G401 (cell line): ENCODE measurements at places on chromosomes 3 and 15. TPM values are rescaled to one million over a fixed set of nuclear protein-coding genes. Genes with fewer than 3 reads are reported as not detected.

PLA2G4D gene
- total RNA-seq: 0.43 and 0.61 TPM in 2 replicates

SI gene
- total RNA-seq: not detected in 2 replicates

TTLL13 gene
- total RNA-seq: not detected in 2 replicates

WDR72 gene
- not detected in 2 replicates for total RNA-seq

CHSY1 gene
- 9.5 and 11.0 TPM in 2 replicates for total RNA-seq

PLSCR2 gene
- total RNA-seq: not detected in 2 replicates

ARPC4 gene
- 231 and 292 TPM in 2 replicates for total RNA-seq

- DNase-seq: no peak
Observed at GRCh38 chr15:74763416-74763815, 14.8 kb downstream of the CYP1A2 start.

- DNase-seq: no peak
Observed at GRCh38 chr3:23004971-23005370, 198.2 kb upstream of the UBE2E2 start.

GRCh38 chr3:134652409-134652831, 1.6 kb upstream of the KY start:
- DNase-seq: peak; percentile 12

GRCh38 chr15:37940876-37941275, 6.4 kb downstream of the TMCO5A start:
- DNase-seq: no peak

- DNase-seq: no peak
Observed at GRCh38 chr3:154220462-154220861, 99.3 kb downstream of the ARHGEF26 start.

DNA sequence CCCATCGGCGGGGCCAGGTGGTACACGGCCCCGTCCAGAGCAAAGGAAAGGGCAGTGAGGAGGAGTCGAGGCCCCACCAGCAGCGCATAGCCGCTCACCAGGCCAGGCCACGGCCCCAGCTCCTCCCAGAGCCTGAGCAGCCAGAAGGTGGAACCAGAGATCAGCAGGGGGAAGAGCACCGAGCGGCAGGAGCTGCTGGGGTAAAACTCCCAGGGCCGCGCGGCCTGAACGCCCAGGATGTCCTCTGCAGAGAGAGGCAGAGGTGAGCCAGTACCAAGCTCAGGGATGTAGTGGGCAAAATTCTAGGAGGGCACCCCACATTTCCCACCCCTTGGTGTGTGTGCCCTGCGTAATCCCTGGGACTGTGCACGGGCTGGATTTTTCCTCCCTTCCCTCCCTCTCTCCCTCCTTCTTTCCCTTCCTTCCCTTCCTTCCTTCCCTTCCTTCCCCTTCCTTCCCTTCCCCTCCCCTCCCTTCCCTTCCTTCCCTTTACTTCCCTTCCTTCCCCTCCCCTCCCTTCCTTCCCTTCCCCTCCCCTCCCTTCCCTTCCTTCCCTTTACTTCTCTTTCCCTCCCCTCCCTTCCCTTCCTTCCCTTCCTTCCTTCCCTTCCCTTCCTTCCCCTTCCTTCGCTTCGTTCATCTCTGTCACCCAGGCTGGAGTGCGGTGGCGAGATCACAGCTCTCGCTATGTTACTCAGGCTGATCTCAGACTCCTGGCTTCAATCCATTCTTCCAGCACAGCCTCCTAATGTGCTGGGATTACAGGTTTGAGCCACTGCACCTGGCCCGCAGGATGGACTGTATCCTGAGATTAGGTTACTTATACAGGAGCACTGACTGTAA, 6.3 kb upstream of the NCBP2 start:
- DNase-seq: peak; percentile 57

DNA sequence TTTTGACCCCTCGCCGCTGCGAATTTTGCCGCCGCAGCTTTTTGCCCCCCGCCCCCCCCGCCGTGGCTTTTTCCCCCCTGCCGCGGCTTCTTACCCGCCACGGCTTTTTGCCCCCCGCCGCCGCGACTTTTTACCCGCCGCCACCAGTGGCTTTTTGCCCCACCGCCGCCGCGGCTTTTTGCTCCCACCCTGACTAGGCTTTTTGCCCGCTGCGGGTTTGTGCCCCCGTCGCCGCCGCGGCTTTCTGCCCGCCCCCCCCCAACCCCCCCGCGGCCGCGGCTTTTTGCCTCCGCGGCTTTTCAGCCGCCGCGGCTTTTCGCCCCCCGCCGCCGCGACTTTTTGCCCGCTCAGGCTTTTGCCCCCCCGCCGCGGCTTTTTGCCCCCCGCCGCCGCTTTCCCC, 598.1 kb downstream of the GOLGA6L6 start:
- no peak for DNase-seq

DNA sequence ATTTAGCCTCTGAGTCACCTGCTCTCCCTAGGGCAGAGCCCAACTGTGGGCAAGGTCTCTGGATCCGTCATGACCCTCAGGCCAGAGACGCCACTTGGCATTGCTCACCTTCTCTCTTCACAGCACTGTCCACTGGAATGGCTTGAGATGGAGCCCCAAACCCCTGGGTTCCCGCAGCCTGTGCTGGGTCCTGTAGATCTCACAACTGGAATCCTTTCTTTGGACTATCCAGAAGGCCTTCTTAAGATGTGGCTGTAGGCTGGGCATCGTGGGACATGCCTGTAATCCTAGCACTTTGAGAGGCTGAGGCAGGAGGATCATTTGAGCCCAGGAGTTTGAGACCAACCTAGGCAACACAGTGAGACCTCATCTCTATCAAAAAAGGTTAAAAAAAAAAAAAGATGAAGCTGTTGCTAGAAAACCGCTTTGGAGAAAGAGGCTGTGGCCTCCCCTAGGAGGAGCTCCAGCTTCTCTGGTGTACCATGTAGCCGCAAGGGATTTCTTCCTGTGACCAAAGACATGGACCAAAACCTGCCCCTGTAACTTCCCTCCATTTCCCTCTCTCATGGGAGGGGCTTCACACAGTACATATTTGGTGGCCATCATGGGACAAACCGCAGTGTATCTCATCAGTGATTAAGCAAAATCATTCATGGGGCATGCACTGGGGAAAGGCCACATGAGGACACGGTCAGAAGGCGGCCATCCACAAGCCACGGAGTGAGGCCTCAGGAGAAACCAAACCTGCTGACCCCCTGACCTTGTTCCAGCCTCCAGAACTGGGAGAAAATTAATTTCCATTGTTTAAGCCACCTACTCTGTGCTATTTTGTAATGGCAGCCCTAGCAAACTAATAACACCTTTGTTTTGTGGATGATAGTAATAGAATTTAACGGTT, 23.3 kb upstream of the BUB1B start:
- no peak for DNase-seq

GRCh38 chr3:170563712-170564423, 22.0 kb downstream of the SLC7A14 start:
- DNase-seq: no peak

DNA sequence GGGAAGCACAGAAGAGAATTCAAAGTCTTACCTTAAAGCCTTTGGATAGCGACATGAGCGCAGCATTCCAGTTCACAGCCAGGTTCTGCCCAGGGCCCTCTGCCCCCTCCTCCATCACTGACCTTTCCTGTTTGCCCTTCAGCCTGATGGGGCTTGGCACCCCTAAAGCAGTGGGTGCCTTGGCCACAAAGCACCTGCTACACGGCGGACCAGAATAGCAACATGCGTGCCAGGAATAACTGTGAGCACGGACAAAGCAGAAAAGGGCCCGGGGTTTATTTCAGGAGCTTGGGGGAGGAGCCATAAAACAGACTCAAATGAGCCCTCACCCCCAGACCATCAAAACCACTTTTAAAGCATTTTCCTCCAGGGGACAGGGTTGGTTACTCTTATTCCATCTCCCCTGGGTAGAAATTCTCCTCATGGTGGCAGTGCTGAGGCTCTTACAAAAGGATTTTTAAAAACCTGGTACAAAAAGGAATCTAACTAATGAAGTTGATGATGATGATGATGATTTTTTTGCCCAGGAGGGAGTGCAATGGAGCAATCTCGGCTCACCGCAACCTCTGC, 135.4 kb downstream of the KLF13 start:
- peak; percentile 13 for DNase-seq

- no peak for DNase-seq
Observed at GRCh38 chr3:55546866-55547669, 60.0 kb upstream of the WNT5A start.

- no peak for DNase-seq
Observed at GRCh38 chr3:190092250-190092649, 28.4 kb downstream of the P3H2 start.

- no peak for DNase-seq
Observed at GRCh38 chr3:71521940-71522876, 61.3 kb downstream of the FOXP1 start.

GRCh38 chr15:78763796-78764241, 47.4 kb downstream of the ADAMTS7 start:
- DNase-seq: no peak

- DNase-seq: no peak
Observed at GRCh38 chr3:127461286-127461910, 129.1 kb downstream of the TPRA1 start.

DNA sequence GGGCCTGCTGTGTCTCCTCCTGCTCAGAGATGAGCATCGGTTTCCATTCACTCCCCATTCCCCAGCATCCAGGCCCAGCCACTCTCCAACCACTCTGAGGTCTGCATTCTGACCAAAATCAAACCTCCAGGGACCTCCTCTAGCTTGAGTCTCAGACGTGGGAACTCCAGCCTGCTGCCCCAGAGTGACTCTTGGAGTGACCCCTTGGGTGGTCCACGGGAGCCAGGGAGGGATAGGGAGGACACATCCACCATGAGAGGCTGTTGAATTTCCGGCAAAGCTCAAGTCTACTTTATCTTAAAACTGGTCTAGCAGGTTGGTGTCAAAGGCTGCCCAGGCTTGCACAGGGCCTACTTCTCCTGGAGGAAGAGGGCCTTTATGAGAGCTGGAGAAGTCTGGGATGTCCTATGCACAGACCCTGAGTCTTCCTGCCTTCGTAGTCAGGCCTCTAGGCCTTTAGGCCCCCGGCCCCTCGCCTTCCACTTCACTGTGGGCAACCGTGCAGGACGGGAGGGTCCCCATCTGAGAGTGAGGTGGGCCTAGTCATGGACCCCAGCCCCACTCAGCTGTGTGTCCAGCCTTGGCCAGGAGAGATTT, 8.9 kb downstream of the CISH start:
- DNase-seq: no peak

DNA sequence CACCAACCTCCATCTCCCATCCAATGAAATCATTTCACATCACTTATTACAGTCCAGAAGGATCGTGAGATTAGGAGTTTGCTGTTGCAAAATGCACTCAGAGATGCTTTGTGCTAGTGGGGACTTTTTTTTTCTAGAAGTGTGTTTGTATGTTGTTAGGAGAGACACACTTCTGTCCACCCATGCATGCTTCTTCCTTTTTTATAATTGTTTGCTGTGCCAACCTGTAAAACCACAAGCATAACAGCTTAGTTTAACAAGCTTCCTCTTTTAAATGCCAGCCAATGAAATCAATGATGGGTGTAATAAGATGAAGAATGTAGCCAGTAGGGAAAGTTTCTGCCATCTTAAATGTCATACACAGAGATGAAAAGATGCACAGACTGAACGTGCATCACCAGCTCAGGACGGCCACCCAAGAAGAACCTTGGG, 305.6 kb upstream of the STT3B start:
- no peak for DNase-seq

- DNase-seq: no peak
Observed at GRCh38 chr15:77826006-77826695, 193.4 kb upstream of the LINGO1 start.

- no peak for DNase-seq
Observed at GRCh38 chr3:47007001-47007400, 27.5 kb downstream of the NBEAL2 start.

DNA sequence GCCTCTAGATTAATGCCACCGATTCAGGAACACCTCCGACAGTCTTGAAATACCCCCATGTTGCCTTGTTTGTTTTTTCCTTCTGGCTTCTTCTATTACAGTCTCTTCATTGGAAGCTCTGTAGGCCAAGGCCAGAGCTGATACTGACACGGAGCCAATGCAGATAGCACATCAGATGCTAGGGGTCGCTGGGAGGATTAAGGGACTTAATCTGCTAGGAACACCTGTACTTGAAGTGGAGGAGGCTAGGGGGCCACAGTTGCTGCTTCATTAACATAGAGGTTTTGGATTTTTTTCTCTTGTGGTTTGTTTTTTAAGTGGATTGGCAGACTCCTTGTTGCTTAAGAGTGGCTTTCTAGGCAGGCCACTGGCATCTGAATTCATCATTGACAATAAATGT, 49.6 kb downstream of the PARP14 start:
- DNase-seq: no peak

- no peak for DNase-seq
Observed at GRCh38 chr3:164040991-164041390, 1037.3 kb downstream of the SI start.

GRCh38 chr3:145079436-145079835, 1081.5 kb downstream of the PLOD2 start:
- DNase-seq: no peak

- DNase-seq: no peak
Observed at GRCh38 chr3:191217301-191217700, 18.3 kb downstream of the OSTN start.

- DNase-seq: no peak
Observed at GRCh38 chr3:23785097-23785645, 20.6 kb upstream of the UBE2E1 start.

DNA sequence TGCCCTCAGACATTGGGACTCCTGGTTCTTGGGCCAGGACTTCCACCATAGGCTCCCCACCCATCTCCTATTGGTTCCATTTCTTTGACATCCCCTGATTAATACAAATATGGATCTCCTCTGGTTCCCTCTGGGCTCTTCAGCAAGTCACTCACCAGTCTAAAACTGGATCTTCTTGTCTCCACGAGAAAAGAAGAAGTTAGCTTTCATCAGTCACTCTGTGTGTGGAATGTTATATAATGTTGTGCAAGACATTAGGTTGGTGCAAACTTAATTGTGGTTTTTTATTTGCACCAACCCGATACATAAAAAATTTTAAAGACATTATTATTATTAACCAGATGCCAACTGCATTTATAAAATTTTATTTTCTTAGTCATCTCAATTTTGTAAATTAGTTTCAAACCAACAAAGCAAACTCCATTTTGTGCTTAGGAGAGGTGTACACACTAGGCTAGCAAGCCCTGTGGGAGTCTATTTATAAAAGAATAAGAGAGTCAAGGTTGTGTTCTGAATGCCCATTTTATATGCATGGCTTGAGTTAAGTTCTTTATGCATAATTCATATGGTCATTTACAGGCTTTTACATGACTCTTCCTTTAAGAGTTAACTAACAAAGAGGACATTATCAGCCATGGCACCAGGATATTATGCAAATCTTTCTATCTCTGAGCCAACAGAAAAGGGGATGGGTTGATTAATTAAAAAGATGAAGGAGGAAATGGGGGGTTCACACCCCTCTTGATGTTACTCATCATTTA, 35.1 kb upstream of the IL12A start:
- DNase-seq: no peak

GRCh38 chr15:59691194-59691805, 2.2 kb upstream of the BNIP2 start:
- DNase-seq: peak; percentile 43

GRCh38 chr3:149368674-149369497, 8.6 kb downstream of the TM4SF1 start:
- no peak for DNase-seq

DNA sequence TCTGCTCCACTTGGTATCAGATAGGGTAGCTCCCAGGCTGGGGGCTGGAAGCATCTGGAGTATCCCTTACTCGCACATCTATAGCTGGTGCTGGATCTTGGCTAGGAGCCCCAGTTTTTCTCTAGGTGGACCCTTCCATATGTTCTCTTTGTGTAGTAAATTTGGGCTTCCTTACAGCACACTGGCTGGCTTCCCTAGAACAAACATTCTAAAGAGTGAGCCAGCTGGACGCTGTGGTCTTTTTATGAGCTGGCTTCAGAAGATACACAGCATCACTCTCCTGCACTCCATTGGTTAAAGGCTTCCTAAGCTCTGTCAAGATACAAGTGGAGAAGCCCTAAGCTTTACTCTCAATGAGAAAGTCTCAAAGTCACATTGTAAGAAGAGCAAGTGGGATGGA, 322.1 kb downstream of the WDR72 start:
- DNase-seq: no peak

GRCh38 chr3:141223673-141224166, 7.9 kb upstream of the PXYLP1 start:
- no peak for DNase-seq
